Activated CD8-positive, alpha-beta memory T cell treated with anti-CD3 and anti-CD28 coated beads, Interleukin-2, amount 10 ng/mL, durations not matched to agents 7 days and 5 days (primary cell): ENCODE measurements at places on chromosomes 5 and 9. TPM values are rescaled to one million over a fixed set of nuclear protein-coding genes. Genes with fewer than 3 reads are reported as not detected.

GRCh38 chr5:89080467-89081116, 197.6 kb upstream of the MEF2C start:
- H3K27me3 ChIP-seq, result no peaks in the 10 kb centered on the region
- no peak overlapping the region for H3K27ac ChIP-seq
- no peaks in the 10 kb centered on the region for H3K36me3 ChIP-seq
- H3K4me1 ChIP-seq, result no peaks in the 10 kb centered on the region
- DNase-seq, result no peak

- H3K36me3 ChIP-seq, result no peaks in the 10 kb centered on the region
- no peak overlapping the region for H3K4me3 ChIP-seq
- H3K27me3 ChIP-seq, result peaks cover 24% of the 10 kb centered on the region
Measured at GRCh38 chr5:68534131-68534940, 318.8 kb downstream of the PIK3R1 start.

DNA sequence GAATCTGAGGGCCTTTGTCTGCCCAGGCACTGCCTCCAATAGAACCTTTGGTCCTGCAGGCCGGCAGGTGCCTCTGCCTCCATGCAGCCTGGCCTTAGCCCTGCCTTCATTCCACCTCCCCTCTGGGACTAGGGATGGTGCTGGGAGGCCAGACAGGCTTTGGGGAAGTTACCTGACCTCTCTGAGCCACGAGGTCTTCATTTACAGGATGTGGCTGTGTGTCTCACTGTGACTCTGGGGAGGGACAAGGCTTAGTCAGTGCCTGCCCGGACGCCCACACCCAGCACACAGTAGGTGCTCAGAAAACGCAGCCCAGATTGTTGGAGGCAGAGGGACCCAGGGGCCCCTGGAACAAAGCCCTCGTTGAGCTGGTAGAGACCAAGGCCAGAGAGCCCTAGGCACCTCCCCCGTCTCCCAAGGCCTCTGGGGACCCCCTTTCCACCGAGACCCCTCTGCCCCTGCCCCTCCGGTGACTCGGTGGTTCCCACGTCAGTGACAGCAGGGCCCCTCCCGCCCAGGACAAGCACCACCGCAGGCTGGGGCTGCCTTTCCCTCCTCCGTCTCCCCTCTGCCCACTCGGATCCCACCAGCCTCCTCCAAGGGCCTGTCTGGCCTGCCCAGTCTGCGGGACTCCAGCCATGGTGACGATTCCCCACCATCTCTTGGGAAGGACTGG, 46.9 kb upstream of the EGFL7 start:
- no peak overlapping the region for H3K27ac ChIP-seq
- no peak for DNase-seq
- no peak overlapping the region for H3K4me3 ChIP-seq
- H3K36me3 ChIP-seq, result no peaks in the 10 kb centered on the region

- peaks cover 4% of the 10 kb centered on the region for H3K4me1 ChIP-seq
- no peak within 1 kb of the TSS for H3K27ac ChIP-seq
- peaks cover 1% of the 10 kb centered on the region for H3K36me3 ChIP-seq
- no peak within 1 kb of the TSS for H3K4me3 ChIP-seq
Measured at GRCh38 chr5:120463991-120464626, at the start of gene PRR16. PRR16 (plus strand) TSS chr5:120464300.

DNA sequence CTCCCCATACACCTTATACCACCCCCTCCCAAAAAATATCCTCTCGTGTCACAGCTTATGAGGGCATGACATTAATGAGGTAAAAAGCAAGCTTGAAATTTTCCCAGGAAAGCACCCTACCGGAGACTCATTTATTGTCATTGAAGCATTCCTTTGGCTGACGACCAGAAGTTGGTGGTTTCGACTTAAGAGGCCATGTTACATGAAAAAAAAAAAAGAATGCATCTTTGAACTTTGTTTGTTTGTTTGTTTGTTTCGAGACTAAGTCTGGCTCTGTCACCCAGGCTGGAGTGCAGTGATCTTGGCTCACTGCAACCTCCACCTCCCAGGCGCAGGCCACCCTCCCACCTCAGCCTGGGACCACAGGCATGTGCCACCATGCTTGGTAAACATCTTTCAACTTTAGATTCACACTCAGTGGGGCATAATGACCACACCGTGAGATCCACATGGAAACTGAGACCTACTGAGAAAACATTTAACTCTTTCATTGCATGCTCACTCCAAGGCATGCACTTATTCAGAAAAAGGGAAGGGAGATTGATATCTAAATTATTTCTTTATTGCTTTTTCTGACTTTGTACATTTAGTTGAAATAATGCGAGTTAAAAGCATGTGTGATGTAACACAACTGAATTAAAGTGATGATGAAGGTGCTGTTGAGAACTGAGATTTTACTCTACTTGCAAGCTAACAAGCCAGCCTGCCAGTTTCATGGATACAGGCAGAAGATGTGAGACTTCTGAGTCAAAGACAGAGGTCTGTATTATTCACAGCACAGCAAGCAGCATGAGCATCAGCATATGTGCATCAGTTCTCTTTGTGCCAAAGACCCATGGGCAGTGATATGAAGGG, 5.1 kb upstream of the RAB14 start:
- H3K4me1 ChIP-seq, result peaks cover 45% of the 10 kb centered on the region
- no peaks in the 10 kb centered on the region for H3K27me3 ChIP-seq
- H3K27ac ChIP-seq, result peak overlapping the region; percentile 89
- DNase-seq, result no peak
- peaks cover 3% of the 10 kb centered on the region for H3K36me3 ChIP-seq
- peak overlapping the region; percentile 31 for H3K4me3 ChIP-seq

- H3K27me3 ChIP-seq, result no peaks in the 10 kb centered on the region
- no peak overlapping the region for H3K27ac ChIP-seq
- DNase-seq, result no peak
- no peaks in the 10 kb centered on the region for H3K4me1 ChIP-seq
Measured at GRCh38 chr5:53970475-53970874, 339.9 kb downstream of the ARL15 start.

DNA sequence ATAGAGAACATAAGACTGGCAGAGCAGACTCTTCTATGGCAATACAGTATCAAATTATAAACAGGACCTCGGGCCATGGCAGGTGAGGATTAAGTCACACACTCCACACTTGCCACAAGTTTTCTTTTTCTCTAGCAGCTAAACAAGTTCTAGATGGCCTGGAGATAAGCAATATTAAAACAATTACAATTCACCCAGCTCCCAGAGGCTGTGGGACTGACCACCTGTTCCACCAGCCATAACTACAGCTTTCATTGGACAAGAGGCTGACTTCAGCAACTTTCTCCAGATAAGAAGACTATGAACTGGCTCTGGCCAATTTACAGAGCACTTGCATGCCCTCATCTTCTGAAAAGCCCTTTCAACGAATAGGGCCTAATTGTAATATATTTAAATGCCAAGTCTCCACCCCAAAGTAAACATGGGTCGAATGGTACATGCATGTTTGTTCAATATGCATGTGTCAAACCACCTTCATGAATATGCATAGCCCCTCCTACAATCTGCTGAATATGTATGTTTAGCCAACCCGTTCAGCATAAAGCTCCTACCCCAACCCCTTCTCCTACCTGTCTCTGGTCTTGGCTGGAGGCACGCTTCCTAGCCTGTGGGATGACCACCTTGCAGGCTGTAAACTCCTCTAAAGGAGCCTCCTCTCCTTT, 6.1 kb upstream of the CFAP157 start:
- no peak for DNase-seq
- H3K4me3 ChIP-seq, result no peak overlapping the region
- H3K27me3 ChIP-seq, result no peaks in the 10 kb centered on the region
- no peak overlapping the region for H3K27ac ChIP-seq

TEX48 gene
- total RNA-seq, result 1.6 TPM

NEUROG1 gene
- total RNA-seq, result not detected

HMCN2 gene
- total RNA-seq, result not detected

RACK1 gene
- total RNA-seq, result 1,861 TPM
